ENCODE measurements at places on chromosomes 6 and 20.

DNA sequence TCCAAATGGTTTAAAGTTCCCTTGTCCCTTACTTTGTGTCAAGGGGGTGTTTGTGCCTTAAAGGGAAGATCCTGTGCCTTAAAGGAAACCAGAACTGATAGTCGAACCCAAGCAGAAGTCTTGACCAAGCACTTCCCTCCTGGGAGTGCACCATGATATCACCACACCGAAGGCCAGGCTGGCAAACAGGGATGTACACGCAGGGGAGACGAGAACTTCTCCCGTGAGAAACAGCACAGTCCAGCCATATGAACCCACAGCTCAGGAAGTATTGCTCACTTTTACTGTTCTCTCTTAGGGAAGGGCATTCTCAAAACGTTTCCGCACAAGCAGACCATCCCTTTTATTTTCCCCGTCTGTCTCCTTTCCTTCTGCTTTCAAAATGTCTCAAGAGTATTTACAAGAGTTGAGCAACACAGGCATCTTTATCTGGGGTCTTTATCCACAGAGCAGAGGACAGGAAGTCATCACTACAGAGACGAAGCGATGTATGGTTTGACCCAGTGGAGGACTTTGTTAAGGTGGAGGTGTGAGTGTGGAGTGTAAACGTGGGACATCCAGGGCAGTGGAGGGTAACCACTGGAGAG lies 12.8 kb upstream of the SERPINB1 start:
- DNase-seq: no peak

DNA sequence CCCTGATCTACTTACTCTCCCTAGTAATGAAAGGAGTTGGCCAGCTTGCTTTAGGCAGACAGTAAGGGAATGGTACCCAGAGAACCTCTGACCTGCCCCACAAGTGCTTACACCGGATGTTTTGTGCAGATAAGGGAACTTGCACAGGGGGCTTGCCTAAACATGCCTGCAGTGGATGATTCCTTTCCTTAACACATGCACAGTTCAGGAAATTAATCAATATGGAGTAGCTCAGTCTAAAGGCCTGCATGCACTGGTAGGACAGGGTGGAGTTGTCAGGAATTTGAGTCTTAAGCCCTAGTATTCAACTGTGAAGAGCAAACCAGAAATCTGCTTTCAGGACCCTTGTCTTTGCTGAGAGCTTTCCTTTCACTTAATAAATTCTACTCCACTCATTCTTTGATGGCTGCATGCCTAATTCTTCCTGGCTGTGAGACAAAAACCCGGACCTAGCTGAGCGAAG lies 3.9 kb upstream of the TRIM38 start:
- DNase-seq: no peak

GRCh38 chr20:54140067-54140466 lies 33.7 kb downstream of the CYP24A1 start:
- no peak for DNase-seq

DNA sequence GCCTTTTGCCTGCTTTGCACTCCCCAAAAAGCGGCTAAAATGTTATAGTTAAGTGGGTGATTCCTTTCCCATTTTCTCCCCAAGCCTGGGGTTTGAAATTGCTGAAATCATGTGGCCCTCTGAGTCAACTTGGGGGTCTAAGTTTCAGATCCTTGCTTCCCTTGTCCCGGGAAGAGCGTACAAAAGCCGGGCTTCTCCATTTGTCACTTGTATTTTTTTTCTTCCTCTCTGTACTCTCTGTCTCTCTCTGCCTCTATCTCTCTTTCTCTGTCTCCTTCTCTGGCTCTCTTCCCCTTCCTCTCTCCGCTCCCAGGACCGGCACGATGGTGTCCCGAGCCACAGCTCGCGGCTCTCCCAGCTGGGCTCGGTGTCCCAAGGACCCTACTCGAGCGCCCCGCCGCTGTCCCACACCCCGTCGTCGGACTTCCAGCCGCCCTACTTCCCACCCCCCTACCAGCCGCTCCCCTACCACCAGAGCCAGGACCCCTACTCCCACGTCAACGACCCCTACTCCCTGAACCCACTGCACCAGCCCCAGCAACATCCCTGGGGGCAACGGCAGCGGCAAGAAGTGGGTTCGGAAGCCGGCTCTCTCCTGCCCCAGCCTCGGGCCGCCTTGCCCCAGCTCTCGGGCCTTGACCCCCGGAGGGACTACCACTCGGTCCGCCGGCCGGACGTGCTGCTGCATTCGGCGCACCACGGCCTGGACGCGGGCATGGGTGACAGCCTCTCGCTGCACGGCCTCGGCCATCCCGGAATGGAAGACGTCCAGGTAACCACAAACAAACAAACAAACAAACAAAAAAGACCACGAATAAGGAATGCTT lies 4.6 kb downstream of the TFAP2B start:
- DNase-seq: no peak

DNA sequence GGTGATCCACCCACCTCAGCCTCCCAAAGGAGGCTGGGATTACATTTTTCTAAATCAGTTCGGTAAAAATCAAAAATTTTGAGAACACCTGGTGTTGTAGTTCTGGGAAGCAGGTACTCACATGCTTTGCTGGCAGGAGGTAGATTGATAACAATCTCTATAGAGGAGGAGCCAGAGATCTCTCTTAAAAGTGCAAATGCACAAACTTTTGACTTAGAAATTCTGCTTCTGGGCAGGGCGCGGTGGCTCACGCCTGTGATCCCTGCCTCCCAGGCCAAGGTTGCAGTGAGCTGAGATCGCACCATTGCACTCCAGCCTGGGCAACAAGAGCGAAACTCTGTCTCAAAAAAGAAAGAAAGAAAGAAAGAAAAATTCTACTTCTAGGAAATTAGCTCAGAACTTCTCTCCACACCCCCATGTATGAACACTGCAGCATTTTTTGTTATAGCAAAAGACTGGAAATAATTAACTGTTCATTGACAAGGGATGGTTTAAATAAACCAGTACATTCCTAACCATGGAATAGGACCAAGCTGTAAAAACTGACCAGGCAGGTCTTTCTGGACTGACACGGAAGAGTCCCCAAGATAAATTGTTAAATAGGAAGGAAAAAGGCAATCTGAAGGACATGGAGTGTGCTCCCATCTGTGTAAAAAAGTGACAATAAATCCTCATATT lies 14.4 kb upstream of the TRIB3 start:
- DNase-seq: no peak

DNA sequence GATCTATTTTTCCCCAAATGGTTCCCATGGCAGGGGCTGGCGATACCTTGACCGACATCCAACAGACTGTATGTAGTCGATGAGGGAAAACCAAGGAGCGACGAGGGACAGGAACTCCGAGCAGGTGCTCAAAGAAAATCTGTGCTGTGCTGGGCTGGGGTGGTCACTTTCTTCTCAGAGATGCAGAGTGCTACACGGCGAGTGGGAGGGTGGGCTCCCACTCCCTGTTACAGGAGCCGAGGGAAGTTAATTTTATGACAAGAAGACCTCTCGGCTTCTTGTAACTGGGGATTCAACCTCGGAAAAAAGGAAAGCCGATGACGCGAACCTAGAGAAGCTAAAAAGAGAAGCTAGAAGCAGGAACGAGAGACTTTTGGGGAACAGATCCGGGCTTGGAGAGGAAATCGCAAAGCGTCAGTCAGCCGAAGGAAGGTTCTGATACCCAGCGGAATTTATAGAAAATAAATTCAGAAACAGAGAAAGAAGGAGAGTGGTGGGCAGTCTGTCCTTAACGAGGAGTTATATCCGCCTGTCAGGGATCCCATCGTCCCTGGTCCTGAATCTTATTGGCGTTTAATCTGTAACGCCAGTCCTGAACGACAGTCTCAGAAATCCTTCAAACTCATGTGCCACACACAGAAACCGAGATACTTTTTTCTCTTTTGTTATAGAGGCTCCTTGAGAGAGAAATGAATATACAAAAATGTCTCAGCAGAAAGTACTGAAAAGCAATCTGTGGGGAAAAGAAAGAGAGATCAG lies 84.6 kb upstream of the ZNF322 start:
- no peak for DNase-seq

DNA sequence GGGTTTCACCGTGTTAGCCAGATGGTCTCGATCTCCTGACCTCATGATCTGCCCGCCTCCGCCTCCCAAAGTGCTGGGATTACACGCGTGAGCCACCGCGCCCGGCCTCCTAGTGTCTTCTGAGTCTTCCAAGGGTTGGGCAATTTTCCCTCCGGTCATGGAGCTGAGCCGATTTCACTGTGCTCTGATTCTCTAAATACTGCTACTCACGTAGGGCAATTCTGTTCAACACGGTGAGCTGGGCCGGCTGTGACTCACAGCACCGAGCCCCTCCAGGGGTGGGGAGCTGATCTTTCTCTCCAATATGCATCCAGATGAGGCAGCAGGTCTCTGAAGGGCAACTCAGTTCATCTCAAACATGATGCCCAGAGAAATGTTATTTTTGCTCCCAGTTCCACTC lies 71.6 kb upstream of the CD93 start:
- DNase-seq: no peak

DNA sequence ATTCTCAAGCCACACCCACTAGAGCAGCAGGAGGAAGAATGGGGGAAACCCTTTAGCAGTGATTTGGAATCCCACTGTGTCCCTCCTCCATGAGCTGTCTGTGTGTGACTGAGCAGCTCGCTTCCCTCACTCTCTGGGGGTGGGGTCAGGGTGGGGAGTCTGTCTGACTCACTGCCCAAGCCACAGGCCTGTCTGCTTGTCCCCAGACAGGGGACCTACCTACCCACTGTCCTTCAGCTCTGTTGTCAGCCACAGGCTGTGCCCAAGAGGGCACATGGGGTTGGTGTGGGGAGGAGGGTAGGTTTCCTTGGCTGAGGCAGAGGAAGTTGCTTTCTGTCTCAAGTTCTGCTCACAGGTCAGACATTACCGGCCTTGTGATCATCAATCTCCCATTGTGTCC lies 127.0 kb downstream of the MAFB start:
- no peak for DNase-seq

GRCh38 chr20:13294522-13294921 lies 73.4 kb downstream of the ISM1 start:
- no peak for DNase-seq

- no peak for DNase-seq
These were observed 82.0 kb downstream of the OR2B2 start for GRCh38 chr6:27830212-27830599.

DNA sequence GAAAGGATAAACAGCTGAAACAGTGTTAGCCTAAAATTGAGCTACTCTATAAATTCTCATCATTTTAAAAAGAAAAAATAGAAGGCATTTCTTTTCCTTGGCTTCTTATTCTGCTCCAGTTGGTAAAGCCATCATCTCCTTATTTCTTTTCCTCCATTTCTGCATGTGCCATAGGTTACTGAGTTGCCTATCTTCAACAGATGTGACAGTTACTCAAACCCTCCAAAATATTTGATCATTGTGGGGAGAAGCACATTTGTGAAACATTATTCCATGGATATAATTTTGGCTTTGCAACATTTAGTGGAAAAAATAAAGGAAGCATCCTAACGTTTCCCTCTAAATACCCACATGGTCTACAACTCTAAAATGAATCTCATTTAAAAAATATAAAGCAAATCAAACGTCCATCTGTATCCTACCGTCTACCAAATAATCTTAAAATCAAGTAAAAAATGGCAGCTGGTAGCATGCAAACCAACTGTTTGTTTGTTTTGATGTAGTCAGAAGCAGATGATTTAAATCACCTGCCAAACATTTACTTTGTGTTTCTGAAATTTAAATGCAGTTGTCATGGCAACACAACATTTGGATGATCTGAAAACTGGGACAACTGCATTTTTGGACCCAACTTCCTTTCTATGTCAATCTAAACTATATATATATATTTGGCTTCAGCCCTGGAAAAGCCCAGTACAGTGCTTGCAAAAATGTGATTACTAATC lies 16.8 kb upstream of the SNX9 start:
- no peak for DNase-seq

GRCh38 chr6:36104836-36105235 lies 25.5 kb upstream of the MAPK13 start:
- DNase-seq: no peak

DNA sequence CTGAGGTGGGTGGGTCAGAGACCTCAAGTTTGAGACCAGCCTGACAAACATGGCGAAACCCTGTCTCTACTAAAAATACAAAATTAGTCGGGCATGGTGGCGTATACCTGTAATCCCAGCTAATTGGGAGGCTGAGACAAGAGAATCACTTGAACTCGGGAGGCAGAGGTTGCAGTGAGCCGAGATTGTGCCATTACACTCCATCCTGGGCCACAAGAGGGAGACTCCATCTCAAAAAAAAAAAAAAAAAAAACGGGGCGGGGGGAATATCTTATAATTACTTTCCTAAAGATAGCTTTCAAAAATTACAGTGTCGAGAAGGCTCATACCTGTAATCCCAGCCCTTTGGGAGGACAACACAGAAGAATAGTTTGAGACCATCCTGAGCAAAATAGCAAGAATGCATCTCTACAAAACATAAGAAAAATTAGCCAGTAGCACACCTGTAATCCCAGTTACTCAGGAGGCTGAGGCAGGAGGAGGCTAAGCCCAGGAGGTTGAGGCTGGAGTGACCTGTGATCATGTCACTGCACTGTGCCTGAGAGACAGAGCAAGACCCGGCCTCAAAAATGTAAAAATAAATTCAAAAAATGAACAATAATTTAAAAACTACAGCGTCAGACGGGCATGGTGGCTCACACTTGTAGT lies 25.8 kb downstream of the CBFA2T2 start:
- no peak for DNase-seq

GRCh38 chr20:11086970-11087369 lies 413.2 kb upstream of the JAG1 start:
- DNase-seq: no peak

- no peak for DNase-seq
These were observed 83.7 kb upstream of the TMEM30A start for GRCh38 chr6:75368151-75368779.

DNA sequence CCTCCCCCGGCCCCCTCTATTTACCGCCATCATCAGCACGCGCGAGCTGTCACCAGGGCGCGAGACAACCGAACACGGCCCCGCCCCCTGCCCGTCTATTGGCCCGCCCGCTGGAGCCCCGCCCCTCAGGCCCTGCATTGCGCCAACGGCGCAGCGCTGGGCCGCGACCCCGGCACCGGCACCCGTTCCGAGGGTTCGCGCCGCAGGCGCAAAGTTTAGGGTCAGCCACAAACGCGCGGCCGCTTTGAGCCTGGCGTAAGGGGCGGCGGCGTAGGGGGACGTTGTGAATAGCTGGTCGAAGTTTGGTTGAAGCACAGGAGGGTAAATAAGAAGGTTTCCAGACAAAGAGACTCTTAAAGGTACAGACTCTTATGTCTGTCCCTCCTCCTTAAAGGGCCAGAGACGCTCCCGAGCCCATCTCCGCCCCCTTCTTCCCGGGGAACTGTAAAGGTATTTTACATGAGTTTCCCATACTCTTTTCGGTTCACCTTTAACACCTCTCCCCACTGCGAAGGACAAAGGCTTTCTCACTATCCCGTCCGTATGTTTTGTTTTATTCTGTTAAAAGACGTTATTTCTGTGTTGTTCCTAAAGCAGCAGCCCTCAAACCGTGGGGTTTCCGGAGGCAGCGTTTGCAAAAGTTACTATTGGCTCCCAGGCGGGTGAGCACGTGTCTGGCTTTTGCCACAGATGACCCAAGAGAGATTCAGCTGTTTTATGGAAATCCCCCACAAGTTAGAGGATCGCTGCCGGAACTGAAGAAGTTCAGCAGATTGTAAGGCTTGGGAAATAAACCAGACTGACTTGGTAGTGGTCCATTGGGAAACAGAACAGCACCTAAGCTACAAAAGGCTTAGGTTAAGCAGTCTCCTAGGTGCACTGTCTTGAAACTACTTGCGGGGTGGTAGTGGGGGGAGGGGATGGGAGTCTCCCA lies at the start of gene USP49:
Gene USP49, minus strand, starts transcription at position 76 of the 934 bp plus-strand sequence. CDS start 88,392 bp downstream, outside the sequence.
- peak; percentile 87 for DNase-seq

- no peak for DNase-seq
These were observed 6.6 kb downstream of the HTR1B start for GRCh38 chr6:77456531-77457248.

- DNase-seq: no peak
These were observed 11.4 kb upstream of the NEDD9 start for GRCh38 chr6:11243861-11244260.

GRCh38 chr6:158253248-158253647 lies 59.0 kb upstream of the TULP4 start:
- no peak for DNase-seq
